ENCODE measurements at places on chromosomes 2 and 18. TPM values are rescaled to one million over a fixed set of nuclear protein-coding genes. Genes with fewer than 3 reads are reported as not detected.

GRCh38 chr2:62112179-62112578, 83.7 kb upstream of the B3GNT2 start:
- no peak for DNase-seq

DNA sequence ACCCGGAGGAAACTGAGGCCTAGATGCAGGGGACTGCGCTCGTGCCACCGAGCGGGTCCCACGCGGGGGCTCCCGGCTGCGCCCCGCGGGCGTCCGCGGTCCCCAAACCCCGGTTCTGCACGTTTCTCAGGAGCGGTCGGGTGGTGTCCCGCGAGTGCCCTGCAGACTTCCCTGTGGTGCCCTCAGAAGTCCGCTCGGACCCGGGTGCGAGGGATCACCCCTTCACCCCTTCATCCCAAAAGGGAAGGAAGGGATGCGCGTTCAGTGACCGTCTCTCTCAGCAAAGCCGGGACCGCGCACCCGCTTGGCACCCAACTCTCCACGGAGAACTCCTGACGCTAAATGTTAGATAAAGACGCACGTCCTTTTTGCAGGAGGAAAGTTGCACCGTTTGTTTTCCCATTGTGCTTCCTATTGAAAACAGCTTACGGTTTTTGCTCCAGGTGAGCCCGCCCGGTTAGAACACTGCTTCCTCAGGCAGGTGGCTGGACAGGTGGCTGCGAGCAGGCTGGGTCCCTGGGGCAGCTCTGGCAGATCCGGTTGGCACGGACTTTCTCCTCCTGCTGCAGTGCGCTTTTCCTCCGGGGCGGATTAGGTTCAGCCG, 779 bp downstream of the DGKD start:
- DNase-seq, result peak; percentile 48

Gene CD226
- total RNA-seq, result 0.97 TPM

DNA sequence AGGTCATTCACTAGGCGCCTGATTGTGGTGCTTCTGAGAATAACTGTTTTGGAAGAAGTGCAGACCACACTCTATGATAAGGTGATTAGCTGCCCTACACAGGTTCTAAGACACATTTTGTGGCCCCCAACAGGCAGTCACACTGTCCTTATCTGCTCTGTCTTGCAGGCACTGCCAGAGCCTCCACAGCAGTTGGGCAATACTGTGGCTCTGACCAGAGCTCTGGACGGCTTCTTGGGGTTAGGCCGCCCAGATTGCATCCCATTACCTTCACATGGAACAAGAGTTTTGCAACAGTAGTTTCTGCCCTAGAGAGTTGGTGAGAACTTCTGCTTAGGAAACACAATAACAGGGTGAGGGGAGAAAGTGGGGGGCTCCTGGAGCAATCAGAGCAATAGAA, 22.7 kb downstream of the RUFY4 start:
- DNase-seq, result no peak

GRCh38 chr2:79189465-79189864, 29.9 kb upstream of the REG3A start:
- no peak for DNase-seq

- peak; percentile 40 for DNase-seq
Measured at GRCh38 chr2:18445433-18446320, 114.8 kb downstream of the RDH14 start.

Gene ZNF385B
- 14.3 TPM for total RNA-seq

Gene C2orf78
- not detected for total RNA-seq

All from left cardiac atrium (tissue), 4 donors.